ENCODE measurements at places on chromosomes 1 and 21.

DNA sequence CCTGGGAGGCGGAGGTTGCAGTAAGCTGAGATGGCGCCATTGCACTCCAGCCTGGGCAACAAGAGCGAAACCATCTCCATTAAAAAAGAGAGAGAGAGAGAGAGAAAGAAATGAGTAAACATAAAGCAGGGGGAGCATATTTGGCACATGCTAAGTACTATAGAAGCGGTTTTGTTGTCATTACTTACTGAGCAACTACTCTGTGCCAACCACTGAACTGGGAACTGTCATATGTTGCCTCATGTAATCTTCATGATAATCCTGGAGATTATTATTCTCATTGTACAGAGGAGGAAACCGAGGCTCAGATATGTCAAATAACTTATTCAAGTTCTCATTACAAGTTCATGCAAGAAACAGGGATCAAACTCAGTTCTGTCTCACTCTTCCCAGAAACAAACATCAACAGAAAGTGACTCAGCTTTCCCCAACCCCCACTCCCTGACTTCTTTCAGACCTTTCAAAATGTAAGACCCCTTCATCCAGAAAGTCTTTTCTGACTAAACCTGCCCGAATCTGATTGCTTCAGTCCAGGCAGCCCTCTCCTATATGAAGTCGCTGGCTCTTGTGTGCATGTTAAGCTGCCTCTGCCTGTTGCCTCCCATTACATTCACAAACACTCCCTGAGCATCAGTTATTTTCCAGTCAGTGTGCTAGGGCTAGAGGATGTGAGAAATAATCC is 23.5 kb downstream of the LAMB3 start:
- no peak for DNase-seq

GRCh38 chr1:30419831-30420230 is 303.6 kb downstream of the MATN1 start:
- no peak for DNase-seq

- DNase-seq = no peak
Measured at GRCh38 chr1:43998000-43998378, 6.6 kb downstream of the CCDC24 start.

- DNase-seq = no peak
Measured at GRCh38 chr1:84352298-84353106, 45.8 kb upstream of the DNASE2B start.

- no peak for DNase-seq
Measured at GRCh38 chr1:6308449-6308848, 47.6 kb upstream of the GPR153 start.

DNA sequence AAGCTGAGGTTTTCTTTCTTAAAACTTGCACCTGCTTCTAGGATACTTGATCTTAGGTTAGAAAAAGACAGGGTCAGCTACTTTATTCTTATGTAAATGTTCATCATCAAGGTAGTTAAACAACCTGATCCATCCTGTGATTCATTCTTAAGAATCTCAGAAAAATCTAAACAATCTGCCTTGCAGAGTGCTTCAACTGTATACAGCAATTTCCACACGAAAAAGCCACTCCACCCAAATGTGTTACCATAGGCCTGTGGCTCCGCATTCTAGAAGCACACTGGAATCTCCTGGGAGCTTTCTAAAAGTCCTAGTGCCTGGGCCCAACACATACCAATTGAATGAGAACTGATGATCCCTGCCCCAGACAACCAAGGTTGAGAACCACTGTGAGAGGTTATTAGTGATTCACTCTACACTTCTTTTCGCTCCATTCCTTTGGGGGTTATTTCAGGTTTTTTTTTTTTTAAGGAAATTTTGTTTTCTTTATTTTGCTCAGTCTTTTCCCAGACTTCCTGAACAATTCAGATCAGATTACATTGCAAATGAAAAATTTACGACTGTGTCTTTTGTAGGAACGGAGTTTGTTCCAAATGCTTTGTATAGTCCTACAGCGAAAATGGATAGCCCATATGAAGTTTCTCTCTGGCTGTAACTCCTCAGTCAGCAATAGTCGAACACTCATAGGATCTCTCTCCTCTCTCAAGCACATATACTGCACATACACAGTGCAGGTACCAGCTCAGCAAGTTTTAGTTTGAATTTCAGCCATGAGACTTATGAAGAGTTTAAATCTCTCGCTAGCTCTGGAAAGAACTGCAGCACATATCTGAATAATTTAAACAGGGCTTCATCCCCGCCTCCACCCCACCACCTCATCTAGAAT is 16.1 kb downstream of the SMYD2 start:
- no peak for DNase-seq

- DNase-seq = no peak
Measured at GRCh38 chr1:37094302-37094701, 60.0 kb upstream of the GRIK3 start.

- DNase-seq = no peak
Measured at GRCh38 chr1:63693944-63694571, 79.8 kb upstream of the ROR1 start.
